ENCODE measurements at places on chromosomes 2 and 18.

DNA sequence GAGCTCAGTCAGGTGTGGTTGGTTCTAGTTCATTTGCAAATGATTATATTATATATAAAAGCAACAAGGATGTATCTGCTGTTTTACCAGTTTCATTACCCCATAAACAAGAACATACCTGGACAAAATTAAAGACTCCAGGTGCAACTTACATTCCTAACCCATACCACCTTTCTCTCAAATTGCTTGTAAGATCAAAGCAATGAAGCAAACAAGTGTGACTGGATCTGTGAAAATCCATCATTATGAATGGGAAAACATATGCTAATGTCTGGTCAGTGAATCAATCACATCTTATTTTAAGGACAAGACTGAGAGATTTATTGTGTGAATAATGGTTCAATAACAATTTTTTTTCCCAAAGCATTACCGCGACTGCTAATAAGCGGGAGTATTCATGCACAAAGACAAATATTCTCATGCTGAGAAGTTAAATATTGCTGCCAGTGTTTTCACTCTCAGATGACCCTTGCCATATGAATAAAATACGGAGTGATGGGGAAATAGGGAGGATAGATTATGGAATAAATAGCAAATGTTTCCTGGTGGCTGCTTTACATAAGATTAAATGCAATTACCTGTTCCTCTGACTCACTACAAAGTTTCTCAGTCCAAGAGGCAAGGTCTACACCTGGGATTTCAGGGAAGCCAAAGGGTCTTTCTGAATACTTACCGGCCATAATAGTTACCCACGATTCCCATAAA lies 59.3 kb downstream of the WDR75 start:
- DNase-seq, result no peak

DNA sequence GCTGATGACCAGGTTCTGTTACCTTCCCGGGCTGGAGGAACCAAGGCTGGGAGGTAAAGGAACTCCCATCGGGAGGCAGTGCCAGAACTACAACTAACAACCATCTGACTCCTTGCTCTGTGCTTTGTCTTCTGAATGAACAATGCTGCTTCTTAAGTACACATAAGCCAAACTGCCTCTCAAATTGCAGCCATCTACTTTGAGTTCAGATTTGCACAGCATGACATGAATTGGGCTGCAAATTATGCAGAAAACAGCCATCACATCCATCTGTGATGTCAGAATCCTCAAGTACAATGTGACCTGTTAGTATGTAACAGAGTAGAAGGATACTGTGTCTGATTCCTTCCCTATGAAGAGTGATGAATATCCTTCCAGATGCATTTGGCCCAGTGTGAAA lies 290.6 kb downstream of the ZNF521 start:
- no peak for DNase-seq

DNA sequence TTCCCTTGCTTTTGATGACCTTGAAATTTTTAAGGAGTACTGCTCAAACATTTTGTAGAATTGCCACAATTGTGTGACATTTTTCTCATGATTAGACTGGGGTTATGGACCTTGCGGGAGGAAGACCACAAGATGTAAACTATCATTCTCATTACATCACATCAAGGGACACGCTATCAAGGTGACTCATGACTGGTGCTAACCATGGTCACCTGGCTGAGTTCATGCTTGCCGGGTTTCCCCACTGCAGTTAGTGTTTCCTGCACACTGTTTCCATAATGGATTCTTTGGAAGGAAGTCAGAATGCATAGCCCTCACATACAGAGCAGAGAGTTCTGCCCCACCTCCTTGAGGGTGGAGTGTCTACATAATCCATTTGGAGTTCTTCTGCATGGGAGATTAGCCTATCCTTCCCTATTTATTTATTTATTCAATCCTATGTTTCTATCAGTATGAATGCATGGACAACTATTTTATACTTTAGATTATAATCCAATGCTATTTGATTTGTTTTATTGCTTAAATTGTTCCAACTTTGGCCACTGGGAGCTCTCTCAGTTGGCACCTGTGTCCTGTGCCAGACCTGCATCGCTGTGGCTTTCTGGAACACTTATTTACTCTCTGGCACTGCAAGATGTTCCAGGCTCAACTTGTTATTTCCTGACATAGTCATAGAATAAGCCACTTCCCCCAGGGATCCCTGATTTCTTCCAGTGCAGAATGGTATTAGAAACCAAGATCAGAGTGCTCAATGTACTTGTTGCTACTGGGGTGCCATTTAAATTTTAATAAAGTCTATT lies 6.0 kb downstream of the MC2R start:
- DNase-seq, result no peak

DNA sequence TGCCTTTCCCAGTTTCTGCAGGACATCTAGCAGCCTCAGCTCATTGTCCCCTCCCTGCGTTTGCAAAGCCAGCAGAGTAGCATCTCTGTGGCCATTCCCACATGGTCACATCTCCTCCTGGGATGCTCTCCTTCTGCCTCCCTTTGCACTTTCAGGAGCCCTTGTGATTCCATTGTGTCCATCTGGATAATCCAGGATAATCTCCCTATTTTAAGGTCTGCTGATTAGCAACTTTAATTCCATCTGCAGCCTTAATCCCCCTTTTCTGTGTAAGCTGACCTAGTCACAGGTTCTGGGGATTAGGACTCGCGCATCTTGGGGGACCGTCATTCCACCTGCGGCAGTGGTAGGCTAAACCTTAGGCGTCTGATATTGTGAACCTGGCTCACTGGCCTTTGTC lies 70.7 kb downstream of the NEDD4L start:
- DNase-seq, result no peak

- no peak for DNase-seq
These were observed 40.5 kb downstream of the CROCC2 start for GRCh38 chr2:240946654-240947053.

All from activated CD4-positive, alpha-beta T cell treated with anti-CD3 and anti-CD28 coated beads, Interleukin-2, amount 50 U/mL, for 48 hours (primary cell).